SK-N-MC (cell line): ENCODE measurements at places on chromosomes 6 and 20.

DNA sequence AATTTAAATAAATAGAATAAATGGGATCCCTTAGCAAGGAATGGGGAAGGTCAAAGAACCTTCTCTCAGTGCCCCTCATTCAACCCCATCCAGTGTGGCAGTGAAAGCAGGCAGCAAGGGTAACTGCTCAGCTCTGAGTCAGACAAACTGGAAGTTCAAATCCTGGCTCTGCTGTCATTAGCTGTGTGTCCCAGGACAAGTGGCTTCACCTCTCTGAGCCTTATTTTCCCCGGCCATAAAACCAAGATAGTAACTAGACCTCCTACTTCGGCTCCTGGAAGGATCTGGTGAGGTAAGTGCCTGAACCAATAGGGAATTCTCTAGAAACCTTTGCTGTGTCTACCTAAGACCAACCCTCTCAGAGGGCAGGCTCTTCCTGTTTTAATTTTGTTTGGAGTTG, 4.1 kb downstream of the GHRH start:
- DNase-seq = no peak

- no peak for DNase-seq
Measured at GRCh38 chr6:17099401-17100059, 2.3 kb upstream of the STMND1 start.

GRCh38 chr20:50338479-50339391, 148.1 kb downstream of the CEBPB start:
- DNase-seq = no peak

DNA sequence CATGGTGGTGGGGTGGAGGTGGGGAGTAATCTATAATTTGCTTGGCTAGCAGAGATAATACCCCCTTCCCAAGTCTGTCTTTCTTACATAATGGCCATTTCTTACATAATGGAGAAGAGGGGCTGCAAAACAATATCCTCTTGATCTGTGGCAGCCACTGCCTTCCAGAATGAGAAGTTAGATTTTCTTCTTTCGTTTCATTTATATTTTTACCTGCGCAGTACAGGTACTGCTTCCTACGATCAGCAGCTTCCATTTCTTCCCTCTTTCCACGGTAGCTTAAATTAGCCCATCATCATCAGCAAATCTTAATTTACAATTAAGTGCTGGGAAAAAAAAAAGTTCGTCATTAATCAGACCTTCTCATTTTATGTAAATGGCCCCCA, 30.2 kb downstream of the GNAS start:
- no peak for DNase-seq

DNA sequence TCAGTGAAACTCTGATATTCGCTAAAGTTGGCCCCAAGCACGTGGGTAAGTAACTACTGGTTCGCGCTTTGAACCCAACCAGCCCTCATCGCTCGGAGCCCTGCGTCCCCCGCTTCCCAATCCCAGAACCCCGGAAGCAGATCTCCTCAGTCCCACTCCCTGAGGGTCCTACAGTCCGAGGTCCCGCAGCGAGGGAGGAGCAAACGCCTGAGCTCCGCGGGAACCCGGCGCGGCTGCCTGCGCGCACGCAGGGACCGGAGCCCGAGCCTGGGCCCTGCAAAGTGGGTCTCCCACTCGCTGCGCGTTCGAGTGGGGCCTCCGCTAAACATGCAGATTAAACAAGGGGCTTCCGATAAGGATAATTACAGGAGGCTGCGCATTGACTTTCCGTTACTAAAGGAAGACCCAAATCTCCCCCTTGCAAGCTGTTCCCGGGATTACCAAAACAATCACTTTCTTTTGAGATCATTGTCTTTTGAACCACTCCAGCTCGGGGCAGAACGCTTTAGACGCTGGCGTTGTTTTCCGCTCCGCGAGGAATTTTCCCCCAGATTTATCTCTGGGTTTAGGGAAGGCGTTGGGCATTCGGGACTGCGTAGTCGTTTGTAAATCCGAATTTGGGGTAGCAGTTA, 1.3 kb upstream of the VSX1 start:
- no peak for DNase-seq

- DNase-seq = no peak
Measured at GRCh38 chr6:88538130-88538706, 372.1 kb upstream of the CNR1 start.

GRCh38 chr6:31896856-31897611, 464 bp downstream of the EHMT2 start:
- DNase-seq = no peak

DNA sequence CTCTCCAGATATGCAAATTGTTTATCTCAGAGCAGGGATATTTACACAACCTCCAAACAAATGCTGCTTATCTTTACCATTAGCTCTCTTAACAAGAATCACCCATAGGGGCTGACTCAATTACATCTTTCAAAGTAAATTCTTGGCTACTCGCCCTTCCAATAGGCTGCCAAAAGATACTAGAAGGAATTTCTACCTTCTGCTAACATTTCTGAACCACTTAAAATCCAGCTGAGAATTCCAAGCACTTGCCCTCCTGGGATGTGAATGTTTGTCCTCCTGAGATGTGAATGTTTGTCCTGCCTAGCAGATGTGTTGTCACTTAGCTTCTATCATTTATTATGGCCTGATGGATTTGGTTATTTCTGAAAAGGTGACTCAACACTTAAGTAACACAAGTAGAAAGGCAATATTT, 388.0 kb downstream of the GJA1 start:
- DNase-seq = no peak

DNA sequence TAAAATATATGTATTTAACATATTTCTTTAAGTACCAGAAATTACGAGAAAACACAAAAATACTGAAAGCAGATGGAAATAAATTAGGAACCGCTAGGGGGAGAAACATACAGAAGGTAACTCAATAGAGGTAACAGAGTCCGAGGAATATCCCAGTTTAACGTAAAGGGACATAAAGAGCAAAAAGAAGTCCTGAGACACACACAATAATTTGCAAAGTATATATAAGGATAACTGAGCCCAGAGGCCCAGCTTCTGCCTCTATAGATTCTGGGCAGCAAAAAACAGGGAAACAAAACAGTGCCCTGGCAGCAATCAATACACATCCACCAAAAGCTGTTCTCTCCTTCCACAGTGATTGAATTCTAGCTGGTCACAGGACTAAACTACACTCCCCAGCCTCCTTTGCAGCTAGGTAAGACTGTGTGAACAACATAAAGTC, 15.1 kb downstream of the TBC1D32 start:
- DNase-seq = no peak

DNA sequence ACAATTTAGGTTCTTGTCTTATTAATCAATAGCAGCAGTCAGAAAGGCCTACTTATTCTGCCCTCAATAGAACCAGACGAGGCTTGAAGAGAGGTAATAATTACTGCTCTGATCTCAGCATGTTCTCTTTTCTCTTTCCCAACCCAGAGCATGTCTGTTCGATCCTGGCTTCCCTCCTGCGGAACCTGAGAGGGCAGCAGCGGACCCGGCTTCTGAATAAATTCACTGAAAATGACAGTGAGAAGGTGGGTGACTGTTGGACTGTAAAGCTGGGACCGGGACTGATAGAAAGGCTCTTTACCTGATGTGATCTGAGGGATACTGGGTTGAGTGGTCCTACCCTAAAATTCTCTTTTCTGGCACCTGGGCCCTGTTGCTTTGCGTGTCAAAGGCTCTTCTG, 63.0 kb upstream of the VSTM2L start:
- no peak for DNase-seq

- no peak for DNase-seq
Measured at GRCh38 chr6:38485488-38485887, 154.2 kb downstream of the BTBD9 start.

GRCh38 chr6:33808641-33809180, 4.9 kb upstream of the MLN start:
- DNase-seq = no peak

DNA sequence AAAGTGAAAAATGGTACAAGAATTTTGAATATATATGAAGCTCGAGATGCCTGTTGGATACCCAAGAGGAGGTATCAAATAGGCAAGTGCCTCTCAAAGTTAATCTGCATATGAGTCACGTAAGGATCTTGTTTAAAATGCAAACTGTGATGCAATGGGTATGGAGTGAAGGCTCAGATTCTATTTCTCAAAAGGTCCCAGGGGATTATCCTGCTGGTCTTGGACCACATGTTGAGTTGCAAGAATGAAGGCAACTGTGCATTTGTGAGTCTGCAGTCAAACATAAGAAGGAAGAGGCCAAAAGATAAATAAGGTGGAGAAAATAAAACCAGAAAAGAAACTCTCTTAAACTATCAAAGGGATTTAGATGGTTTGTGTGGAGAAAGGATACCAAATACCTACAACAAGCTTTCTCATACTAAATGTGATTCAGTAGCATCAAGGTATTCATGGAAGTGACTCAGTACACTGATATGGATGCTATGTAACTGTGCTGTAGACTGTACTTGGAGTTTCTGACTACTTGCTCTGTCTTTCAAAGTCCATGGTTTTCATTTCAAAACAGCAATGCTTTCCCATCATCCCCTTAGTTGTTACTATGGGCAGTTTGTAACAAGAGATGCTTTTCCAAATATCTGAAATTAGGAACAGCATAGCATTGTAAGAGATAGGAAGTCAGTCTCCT, 106.3 kb downstream of the GFRAL start:
- DNase-seq = no peak

DNA sequence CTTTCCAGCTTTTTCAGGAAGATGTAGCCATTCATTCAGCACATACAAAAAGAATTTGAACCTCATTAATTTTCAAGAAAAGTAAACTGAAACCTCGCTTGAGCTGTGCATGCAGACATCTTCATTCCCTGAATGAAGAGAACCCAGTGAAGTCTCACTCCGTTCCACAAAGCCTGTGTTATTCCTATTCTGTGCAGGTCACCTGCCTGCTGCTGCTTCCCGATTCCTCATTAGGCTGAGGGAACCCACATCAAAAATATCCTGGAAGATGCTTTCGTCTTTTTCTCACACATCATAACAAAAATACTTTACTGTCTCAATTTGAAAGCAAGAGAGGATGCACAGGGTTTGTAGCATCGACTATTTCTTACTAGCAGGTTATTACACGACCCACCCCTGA, 40.1 kb downstream of the TRMT6 start:
- DNase-seq = no peak

- no peak for DNase-seq
Measured at GRCh38 chr6:17842934-17843821, 136.5 kb upstream of the NUP153 start.

DNA sequence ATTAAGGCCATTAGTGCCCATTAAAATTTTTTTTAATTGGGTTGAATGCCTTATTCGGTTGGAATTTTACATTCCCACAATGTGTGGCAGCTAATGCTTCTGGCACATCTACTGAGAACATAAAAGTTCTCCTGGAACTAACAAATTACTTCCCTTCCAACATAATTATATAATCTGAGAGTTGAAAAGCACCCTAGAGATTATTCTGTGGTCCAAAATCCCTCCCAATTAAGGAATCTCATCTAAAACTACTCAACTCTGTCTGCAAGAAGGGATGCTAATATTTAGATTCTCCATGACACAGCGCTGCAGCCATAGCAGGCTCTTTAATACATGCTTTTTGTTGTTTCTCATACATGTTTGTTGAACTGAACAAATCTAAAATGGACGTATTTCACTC, 4.0 kb downstream of the NUDT3 start:
- DNase-seq = no peak

DNA sequence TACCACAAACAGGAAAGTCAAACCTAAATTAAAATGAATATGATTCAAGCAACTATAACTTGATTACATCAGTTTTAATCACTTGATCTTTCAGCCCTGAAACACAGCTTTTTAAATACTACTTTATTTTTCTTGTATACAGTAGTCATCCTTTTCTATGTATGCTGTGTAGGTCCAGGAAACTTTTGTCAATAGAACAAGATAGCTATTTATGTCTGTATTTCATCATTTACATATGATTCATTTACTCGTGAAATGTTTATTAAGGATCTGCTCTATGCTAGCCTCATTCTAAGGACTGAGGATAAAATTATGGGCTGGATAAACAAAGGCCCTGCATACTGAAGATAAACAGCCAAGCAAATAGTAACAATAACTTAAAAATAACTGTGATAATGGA, 930.2 kb downstream of the TFAP2A start:
- DNase-seq = no peak
